KBM-7 (cell line): ENCODE measurements at places on chromosomes 5 and 9.

- DNase-seq, result no peak
Observed at GRCh38 chr5:91423871-91424270, 40.8 kb upstream of the ARRDC3 start.

DNA sequence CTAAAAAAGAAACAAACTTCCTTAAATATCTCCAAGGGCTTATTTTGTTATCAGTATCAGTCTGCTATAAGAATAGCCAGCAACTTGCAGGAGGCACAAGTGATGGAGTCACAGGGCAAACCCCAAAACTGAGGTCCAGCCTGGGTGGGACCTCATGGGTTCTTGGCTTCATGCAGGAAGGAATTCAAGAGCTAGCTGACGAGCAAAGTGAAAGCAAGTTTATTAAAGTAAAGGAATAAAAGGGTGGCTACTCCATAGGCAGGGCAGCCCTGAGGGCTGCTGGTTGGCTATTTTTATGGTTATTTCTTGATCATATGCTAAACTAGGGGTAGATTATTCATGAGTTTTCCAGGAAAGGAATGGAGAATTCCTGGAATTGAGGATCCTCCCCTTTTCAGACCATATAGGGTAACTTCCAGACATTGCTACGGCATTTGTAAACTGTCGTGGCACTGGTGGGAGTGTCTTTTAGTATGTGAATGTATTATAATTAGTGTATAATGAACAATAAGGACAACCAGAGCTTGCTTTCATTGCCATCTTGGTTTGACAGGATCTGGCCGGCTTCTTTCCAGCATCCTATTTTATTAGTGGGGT, 231.9 kb downstream of the ADAMTSL1 start:
- no peak for DNase-seq

DNA sequence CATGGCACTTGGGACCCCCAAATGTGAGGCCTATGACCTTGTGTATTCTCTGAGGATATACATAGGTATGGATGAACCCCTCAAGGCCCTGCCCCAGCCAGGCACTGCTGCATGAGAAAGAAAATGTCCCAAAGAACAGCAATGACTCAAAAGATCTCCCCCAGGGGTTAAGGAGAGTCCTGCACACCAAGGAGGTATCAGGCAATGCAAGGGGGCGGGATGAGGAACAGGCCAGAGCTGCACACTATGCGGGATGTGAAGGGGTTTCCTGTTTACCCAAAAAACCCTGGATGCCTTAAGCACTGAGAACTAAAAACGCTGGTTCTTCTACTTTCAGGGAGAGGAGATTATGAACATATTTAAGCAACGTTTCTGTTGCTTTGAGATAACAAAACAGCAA, 3.4 kb downstream of the RAPGEF1 start:
- DNase-seq, result peak; percentile 37

- no peak for DNase-seq
Observed at GRCh38 chr5:1133510-1134201, 21.8 kb upstream of the SLC12A7 start.

- DNase-seq, result no peak
Observed at GRCh38 chr5:144433893-144434292, 263.2 kb downstream of the KCTD16 start.

DNA sequence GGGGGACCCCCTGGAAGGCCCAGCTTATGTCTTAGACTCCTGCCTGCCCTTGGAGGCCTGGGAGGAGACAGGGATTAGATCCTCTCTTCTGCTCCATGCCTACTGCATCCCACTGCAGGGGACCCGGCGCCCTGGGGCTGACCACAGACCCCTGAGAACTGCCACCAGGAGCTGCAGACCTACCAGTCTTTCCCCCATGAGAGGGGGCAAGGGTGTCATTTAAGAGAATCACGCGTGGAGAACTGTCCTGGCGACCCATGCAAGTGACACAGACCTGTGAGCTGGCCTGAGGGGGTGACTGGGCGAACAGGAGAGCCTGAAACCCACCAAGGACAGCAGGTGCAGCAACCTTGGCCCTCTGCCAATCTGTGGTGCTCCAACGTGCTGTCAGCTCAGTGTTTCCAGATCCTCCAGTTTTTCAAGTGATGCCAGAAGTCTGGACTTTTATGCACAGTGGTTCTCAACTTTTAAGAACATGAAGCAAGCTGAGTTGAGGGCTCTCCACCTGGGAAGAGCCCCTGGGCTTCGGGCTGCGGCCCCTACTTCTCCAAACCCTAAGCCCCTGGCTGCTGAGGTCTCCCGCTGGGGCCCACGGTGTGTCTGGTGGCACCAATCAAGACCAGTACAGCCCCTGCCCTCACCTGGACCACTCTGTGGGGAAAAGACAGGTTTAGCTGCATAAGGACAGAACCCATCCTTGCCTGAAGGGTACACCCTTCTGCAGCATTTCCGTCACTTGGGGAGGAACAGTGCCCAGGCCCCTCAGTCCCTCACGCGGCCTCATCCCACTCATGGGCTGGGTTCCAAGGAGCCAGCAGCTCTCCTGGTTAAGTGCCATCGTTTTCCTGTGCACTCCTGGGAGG, 18.2 kb downstream of the GFPT2 start:
- no peak for DNase-seq

- no peak for DNase-seq
Observed at GRCh38 chr9:137078701-137079400, 1.5 kb downstream of the UAP1L1 start.

GRCh38 chr9:128626181-128626580, 30.5 kb downstream of the DYNC2I2 start:
- no peak for DNase-seq

- no peak for DNase-seq
Observed at GRCh38 chr5:173434270-173434669, 106.1 kb upstream of the STC2 start.

- no peak for DNase-seq
Observed at GRCh38 chr5:135694012-135694411, 115.2 kb upstream of the CXCL14 start.

- DNase-seq, result no peak
Observed at GRCh38 chr5:128271071-128271470, 187.5 kb downstream of the SLC12A2 start.

- DNase-seq, result no peak
Observed at GRCh38 chr9:81717747-81718077, 28.4 kb upstream of the TLE1 start.

GRCh38 chr5:127934791-127935256, 148.7 kb upstream of the SLC12A2 start:
- DNase-seq, result no peak

GRCh38 chr5:58446024-58446423, 13.9 kb downstream of the PLK2 start:
- no peak for DNase-seq

DNA sequence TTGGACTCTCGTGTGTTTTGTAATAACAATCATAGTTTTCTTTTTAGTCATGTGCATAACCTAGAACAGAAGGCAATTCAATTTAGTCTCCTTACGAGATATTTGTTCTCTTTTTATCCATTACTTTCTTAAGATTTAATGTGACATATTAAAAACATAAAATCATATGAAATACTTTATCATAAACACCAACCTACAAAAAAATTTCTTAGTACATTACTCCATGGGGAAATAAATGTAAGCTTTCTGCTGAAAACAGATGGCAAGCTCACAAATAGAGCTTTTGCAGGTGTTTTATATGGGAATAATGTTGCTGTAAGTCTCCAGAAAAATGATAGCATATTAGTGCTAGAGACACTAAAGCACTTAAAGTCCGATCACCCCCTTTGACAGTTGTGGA, 1035.2 kb upstream of the ARRDC3 start:
- no peak for DNase-seq

DNA sequence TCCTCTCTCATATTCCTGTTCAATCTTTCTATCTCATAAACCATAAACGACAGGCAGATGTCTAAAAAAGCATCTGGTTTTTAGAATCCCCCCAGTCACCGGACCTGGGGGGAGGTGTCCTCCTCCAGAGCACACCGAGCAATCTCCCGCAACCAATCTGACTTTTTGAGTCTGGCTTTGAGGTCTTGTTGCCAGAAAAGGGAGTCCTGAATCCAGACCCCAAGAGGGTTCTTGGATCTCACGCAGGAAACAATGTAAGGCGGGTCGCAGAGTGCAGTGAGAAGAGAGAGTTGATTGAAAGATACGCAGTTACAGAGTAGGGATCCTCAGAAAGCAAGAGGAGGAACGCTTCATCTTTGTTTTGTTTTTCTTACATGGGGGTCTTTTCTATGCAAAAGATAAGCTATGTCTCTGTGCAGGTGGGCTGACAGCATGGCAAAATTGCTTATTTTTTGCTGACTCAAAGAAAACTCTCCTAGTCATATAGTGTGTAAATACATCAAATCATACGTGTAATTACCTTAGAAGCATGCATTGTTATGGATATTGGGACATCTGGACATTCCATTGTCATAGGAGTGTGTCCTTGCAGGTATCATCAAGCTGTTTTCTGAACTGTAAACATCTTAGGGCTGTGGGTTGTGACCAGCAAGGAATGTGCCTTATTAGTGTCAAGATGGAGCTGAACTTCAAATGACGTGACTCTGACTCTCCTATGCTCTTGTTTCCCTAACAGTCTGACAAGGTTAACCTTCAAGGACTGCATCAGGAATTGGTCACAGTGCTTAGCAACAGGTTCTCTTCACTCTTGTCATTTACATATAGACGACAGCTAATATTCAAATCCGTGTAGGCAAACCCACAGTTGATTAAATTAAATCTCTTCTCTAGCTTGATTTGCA, 159.3 kb upstream of the DAPK1 start:
- DNase-seq, result no peak

DNA sequence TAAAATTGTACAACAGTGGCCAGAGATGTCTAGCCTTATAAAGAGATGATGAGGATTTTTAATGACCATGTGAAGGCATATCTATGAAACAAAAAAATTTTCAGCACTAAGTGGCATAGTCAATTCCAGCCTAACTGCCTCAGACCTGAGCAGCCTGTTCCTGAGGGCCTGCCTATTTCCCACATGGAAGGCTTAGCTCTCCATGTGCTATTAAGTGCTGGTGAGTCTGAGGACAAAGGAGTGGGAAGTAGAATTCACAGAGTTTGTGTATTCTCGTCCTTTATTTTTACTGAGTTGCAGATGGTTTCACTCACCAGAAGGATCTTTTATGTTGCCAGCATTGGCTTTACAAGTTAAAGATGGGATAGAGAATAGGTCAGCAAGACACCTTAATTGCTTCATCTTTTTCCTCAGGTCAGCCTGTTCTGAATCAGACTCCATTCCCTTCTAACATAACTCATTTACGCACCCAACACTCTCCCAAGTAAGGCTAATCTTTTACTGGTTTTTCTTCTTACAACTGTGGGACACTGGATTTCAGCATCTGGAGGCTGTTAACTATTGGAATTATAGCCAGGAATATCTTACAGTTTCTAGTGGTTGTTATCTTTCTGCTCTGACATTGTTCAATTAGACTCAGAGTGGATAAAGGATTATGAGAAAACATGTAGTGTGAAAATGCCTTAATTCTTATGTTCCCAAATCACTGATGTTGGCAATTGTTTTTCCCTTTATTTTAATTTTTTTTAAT, 76.8 kb downstream of the ISOC1 start:
- no peak for DNase-seq

DNA sequence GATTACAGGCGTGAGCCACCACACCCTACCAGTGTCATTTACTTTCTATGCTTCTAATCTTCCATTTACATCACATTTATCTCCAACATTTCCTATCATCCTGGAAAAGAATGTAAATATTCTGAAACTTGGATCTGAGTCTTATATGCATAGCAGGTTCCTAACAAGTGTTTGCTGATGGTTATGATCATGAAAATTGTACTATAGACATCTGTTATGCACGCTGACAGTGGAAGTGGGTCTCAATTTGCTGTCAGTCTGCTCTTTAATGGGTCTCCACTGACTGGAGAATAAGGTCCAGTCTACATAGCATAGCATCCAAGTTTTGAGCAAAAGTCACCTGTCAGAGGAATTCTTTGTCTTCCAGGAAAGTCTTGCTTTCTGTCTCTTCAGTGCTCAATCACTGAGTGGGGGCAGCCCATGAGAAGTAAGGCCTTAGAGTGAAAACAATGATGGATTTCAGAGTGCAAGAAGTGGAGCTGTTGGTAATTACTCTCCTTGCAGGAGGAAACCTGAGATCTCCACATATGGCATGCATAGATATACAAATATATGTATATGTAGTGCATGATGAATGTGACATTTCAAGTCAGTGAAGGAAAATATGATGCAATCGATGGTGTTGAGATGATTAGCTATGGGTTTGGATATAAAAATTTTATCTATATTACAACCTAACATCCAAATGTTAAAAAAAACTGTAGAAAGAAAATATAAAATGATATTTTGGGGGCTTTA, 29.2 kb upstream of the MSANTD3 start:
- DNase-seq, result no peak

- DNase-seq, result peak; percentile 63
Observed at GRCh38 chr9:97398999-97399758, 12.7 kb upstream of the TDRD7 start.

DNA sequence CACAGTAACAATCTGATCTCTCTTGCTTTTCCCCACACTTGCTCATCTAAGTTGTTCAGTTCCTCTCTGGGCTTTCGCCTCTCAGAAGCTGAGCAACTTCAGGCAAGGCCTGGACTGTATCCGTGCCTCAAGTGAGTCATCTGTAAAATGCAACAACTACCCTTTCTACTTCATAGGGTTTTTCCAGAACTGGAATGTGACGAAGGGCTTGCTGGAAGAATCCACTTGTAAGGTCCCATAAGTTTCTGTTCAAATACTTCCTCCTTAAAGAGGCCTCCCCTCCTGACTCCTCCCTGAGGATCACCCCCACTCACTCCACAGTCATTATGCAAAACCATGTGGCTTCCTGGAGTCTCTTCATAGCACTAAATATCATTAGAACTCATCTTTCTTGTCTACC, 17.5 kb upstream of the INSYN2B start:
- DNase-seq, result no peak

GRCh38 chr9:86369810-86370209, 15.6 kb upstream of the TUT7 start:
- no peak for DNase-seq

GRCh38 chr5:92402956-92403702, 1020.0 kb upstream of the ARRDC3 start:
- DNase-seq, result no peak

DNA sequence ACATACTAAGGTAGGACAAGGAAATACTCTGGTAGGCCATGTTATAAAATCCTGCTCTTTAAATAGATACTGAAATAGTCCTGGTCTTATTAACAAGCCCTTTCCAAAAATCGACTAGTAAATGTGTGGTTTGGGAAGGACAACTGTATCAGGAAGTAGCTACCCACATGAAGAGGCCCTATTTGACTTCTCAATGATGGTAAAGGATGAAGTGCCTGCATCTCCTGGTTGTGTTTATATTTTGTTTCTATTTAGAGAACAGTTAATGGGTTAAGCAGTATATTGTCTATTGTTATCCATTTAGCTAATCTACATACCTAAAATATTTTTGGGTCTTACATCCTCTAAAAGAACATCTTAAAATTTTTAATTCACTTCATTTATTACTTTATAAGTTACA, 12.5 kb downstream of the GDF9 start:
- DNase-seq, result no peak

GRCh38 chr5:92003806-92004205, 620.7 kb upstream of the ARRDC3 start:
- no peak for DNase-seq
